ENCODE measurements at places on chromosomes 4 and X.

- DNase-seq: no peak
Measured at GRCh38 chr4:100795581-100795980, 277.8 kb upstream of the EMCN start.

DNA sequence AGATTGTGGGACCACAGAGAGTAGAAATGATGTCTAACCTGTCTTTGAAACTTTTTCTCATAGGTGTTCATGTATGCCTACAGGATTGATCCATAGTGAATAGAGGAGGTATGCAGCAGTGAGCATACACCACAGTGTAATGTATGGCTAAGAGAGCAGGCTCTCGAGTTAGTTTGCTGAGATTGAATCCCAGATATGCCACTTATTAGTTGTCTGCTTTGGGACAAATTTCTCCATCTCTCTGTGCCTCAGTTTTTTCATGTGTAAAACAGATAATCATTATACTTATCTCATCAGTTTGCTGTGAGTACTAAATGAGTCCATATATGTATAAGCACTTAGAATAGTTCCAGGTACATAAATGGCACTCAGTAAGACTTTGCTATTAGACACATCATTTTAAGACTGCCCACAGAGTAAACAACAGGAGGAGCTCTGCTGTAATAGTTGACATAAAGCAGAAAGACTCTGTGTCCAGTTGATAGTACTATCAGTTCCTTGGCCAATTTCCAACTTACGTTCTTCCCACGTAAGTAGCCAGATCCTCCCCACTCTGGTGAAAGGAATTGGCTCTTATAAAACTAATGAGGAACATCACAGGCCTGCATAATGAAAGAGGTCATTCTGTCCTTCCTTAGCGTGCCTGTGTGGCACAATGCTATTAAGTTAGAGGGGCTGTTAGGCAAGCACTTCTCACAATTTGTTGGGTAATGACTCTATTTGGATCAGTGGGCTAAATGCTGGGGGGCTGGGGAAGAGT is 20.7 kb upstream of the RNF150 start:
- no peak for DNase-seq

DNA sequence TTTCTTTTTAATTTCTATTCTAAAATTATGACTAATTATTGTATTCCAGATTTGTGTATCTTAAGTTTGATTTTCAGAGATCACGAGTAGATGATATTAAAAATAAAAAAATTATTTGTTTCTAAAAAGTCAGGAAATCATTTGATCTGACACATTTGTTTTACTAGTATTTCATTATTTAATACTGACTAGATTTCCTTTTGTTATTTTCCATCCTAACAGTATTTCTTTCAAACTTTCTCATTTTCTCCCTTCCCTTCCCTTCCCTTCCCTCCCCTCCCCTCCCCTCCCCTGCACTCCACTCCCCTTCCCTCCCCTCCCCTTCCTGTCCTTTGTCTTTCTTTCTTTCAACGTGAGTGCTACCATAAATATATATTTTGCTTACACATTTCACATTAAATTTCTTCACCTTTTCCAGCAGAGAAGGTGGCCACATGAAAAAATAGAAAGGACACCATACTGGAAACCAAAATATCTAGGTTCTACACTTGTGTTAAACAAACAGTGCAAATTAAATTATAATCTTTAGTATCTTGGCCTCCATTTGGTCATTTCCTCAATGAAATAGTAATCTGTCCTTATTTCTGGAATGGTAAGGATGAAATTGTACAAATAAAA is 1412.7 kb upstream of the IGFBP7 start:
- DNase-seq: no peak

- no peak for DNase-seq
Measured at GRCh38 chr4:13240066-13240465, 244.1 kb downstream of the RAB28 start.

DNA sequence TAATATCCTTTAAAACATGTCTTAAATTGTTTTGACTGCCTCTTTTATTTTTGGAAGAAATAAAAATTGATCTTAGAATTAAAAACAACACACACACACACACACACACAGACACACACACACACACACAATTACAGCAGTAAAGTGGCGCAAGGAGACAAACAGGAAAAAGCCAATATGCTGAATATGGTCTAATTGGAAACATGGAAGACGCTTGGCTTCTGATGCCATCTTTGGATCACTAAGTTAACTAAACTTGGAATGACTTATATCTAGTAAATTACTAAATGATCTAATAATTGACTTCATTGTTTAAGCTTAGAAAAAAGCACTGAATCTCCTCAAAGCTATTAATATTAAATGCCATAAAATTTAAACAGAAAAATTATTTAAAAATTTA is 1093.4 kb downstream of the ADGRL3 start:
- no peak for DNase-seq
